MG63 (cell line): ENCODE measurements at places on chromosomes 16 and 17. TPM values are rescaled to one million over a fixed set of nuclear protein-coding genes. Genes with fewer than 3 reads are reported as not detected.

GRCh38 chr17:74218436-74218835 is 5.1 kb downstream of the TTYH2 start:
- DNase-seq: no peak

- peak; percentile 77 for DNase-seq
Observed at GRCh38 chr17:42101513-42102292, 3.4 kb upstream of the ZNF385C start.

ALDH3A2 gene
- total RNA-seq: 115 and 126 TPM in 2 replicates

GRCh38 chr17:21352221-21352980 is 23.8 kb upstream of the KCNJ12 start:
- no peak for DNase-seq

- no peak for DNase-seq
Observed at GRCh38 chr16:89823087-89823823, 5.0 kb upstream of the SPIRE2 start.

DNAH17 gene
- not detected in 2 replicates for total RNA-seq

DNA sequence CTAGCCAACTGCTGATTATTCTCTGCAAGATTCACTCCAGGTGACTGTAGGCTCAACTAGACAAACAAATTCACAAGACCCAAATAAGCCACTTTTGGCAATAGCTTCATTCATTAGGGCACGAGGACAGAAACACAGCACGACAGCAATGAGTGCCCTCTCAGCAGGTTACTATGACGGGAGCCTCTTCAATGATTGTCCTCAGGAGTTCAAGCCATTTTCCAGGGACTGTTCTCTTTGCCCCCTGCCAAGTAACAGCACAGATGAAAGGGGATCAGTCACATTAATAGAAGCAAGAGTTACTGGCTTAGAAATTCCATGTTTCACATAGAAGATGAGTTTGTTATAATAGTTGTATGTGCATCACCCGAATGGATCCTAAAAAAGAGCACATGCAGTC is 712.2 kb downstream of the CDH8 start:
- DNase-seq: no peak

GRCh38 chr17:47741109-47741792 is 8.2 kb downstream of the TBX21 start:
- no peak for DNase-seq

KRTAP1-5 gene
- 1.2 and 3.2 TPM in 2 replicates for total RNA-seq

GRCh38 chr17:49067163-49067562 is 65.4 kb upstream of the B4GALNT2 start:
- DNase-seq: no peak

KIF18B gene
- total RNA-seq: 10.9 and 21.6 TPM in 2 replicates
